Tibial artery (tissue), 4 donors: ENCODE measurements at places on chromosomes 7 and 10.

- H3K4me3 ChIP-seq, result no peak overlapping the region
- no peak overlapping the region for H3K27ac ChIP-seq
- no peaks in the 10 kb centered on the region for H3K4me1 ChIP-seq
- no peaks in the 10 kb centered on the region for H3K27me3 ChIP-seq
Observed at GRCh38 chr7:47852330-47853245, 95.7 kb downstream of the PKD1L1 start.

DNA sequence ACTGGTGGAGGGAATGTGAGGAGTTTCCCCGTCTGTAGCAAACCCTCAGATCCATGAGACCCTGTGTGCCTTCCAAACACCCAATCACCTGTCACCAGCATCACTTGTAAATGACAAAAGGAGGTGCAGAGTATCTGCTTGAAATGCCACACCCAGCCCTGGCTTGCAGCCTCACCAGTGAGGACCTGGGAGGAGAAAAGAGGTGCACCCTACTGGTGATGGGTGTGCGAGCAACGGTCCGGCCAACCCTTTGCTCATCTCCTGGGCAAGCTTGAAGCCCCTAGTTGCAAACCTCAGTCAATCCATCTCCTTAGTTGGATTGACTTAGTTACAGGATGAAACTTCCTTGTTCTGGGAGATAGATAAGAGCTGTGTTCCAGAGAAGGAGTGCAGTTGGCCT lies 62.4 kb upstream of the WAPL start:
- H3K27me3 ChIP-seq, result no peaks in the 10 kb centered on the region
- no peak for DNase-seq
- no peaks in the 10 kb centered on the region for H3K36me3 ChIP-seq

DNA sequence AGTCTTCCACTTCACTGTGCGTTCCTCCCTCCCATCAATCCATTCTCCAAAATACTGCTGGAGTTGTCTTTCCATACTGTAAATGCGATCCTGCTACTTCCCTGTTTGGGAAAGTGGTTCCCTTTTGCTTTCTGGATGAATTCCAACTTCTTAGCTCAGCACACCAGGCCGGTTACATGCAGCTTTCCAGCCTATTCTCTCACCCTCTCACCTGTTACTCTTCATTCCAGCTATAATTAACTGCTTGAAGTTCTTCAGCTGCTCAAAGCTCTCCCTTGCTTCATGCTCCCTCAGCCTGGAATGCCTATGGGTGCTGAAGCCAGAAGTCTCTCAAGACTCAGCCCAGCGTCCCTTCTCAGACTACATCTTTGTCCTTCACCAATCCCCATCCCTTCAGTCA lies 6.0 kb upstream of the ZNRF2 start:
- DNase-seq, result no peak
- H3K36me3 ChIP-seq, result no peaks in the 10 kb centered on the region
- no peaks in the 10 kb centered on the region for H3K27me3 ChIP-seq
- no peak overlapping the region for H3K27ac ChIP-seq

GRCh38 chr7:29340696-29341095 lies 146.1 kb downstream of the CHN2 start:
- no peak for DNase-seq
- no peaks in the 10 kb centered on the region for H3K4me1 ChIP-seq
- H3K27me3 ChIP-seq, result peaks cover 3% of the 10 kb centered on the region
- no peak overlapping the region for H3K4me3 ChIP-seq
- no peaks in the 10 kb centered on the region for H3K36me3 ChIP-seq

DNA sequence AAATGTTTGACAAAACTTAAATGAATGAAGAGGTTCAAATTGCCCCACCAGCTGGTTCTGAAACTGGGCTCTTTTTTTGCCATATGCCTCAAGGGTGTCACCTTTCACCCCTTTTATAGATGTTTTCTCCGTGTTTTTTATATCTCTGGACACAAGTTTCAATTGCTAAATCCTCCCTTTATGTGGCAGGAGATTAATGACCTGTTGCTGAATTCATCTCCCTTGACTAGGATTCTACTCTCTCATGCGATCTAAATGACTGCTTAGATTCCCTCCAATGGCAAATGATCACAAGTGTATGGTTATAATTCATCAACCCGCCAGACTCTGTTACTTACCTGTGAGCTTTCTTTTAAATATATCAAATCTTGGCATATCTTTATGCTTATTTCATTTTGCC lies 677.0 kb upstream of the POT1 start:
- no peaks in the 10 kb centered on the region for H3K4me1 ChIP-seq
- no peaks in the 10 kb centered on the region for H3K27me3 ChIP-seq
- no peak overlapping the region for H3K27ac ChIP-seq

DNA sequence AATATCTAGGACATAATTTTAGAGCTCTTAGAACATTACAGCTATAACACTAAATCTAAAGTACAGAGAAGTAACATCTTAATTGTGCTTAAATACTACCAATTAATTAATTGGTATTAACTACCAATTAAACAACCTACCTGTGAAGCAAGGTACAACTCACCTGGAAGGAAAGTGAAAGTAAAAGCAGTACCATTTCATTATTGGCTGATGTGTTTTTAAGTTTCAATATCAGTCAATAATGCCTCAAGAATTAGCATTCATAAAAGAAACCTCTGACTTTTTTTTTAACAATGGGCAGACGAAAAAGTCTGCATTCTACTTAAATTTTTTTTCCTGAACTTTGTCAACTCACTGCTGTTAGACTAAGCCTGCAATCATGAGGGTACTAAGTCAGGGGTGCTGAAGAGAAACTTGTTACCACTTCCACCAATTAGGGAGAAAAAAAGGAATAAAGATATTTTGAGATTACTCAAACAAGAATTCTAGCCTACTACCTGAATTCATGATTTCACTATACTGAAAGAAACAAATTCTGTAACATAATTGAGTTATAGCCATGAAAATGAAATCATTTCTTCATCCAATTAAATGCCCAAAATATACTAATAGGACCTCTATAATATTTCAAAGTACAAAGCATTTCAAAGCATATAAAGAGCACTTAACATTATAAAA lies 19.9 kb downstream of the UPF2 start:
- H3K4me1 ChIP-seq, result peaks cover 3% of the 10 kb centered on the region
- peaks cover 12% of the 10 kb centered on the region for H3K36me3 ChIP-seq
- H3K4me3 ChIP-seq, result no peak overlapping the region
- no peaks in the 10 kb centered on the region for H3K27me3 ChIP-seq
- DNase-seq, result no peak

GRCh38 chr7:38282081-38282480 lies 8.6 kb upstream of the TARP start:
- no peak overlapping the region for H3K27ac ChIP-seq
- no peaks in the 10 kb centered on the region for H3K4me1 ChIP-seq
- DNase-seq, result no peak
- H3K4me3 ChIP-seq, result no peak overlapping the region

DNA sequence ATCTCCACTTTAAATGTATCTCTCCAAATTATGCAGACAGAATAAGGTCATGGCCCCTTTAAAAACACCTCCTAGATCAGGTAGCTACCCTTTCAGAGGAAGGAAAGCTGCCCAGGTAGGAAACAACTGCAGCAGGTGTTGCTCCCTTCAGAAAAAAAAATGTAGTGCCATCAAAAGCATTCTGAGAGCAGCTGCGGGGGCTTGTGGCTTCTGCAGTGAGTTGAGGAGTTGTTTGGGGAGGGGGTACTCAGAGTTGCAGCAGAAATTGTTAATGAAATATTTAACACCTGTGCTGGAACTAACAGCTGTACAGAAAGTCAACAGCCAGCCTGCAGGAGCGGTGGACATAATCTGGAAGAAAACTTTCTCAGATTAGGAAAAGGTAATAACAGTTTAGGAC lies 24.0 kb downstream of the CDHR3 start:
- no peaks in the 10 kb centered on the region for H3K27me3 ChIP-seq
- no peak overlapping the region for H3K4me3 ChIP-seq
- DNase-seq, result no peak
- no peak overlapping the region for H3K27ac ChIP-seq
- no peaks in the 10 kb centered on the region for H3K4me1 ChIP-seq

DNA sequence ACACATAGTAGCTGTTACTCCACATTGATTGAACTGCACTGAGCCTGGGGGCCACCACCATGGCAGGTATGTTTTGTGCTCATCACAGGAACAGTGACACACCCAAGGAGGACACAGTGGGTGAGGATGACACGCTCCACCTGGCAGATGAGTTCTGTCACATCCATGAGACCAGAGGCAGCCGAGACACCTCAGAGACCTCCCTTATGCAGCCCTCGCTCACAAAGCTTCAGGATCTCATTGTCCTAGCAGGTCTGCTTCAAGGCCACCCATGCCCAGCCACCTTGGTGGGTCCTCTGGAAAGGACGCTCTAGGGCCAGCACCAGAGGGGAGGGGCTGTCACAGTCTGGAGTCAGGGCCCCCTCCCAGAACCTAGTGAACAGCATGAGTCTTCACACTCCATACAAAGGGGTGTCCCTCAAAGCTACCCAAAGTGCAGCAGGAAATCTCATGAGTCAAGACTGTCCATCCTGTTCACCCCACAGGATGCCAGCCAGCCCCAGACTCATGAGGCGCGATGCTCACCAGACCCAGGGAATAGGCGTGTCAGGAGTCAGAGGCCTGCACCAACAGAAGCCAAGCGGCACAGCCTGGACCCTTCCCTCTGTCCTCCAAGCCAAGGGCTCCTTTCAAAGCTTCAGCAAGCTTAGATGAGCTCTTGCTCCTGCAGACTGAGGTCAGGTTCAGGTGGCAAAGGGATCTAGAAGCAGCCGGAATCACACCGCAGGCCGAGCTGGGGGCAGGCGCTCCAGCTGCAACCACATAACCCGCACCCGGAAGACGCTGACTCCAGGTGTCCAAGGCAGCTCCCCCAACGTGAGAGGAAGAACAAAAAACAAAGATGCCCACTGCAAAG lies 9.6 kb downstream of the FAM53B start:
- no peaks in the 10 kb centered on the region for H3K27me3 ChIP-seq
- no peak overlapping the region for H3K4me3 ChIP-seq
- no peak for DNase-seq
- no peaks in the 10 kb centered on the region for H3K4me1 ChIP-seq

- no peak for DNase-seq
- H3K27ac ChIP-seq, result no peak overlapping the region
- H3K27me3 ChIP-seq, result no peaks in the 10 kb centered on the region
- no peaks in the 10 kb centered on the region for H3K4me1 ChIP-seq
- H3K36me3 ChIP-seq, result no peaks in the 10 kb centered on the region
- H3K4me3 ChIP-seq, result no peak overlapping the region
Observed at GRCh38 chr7:67550801-67551436, 554.3 kb downstream of the TYW1 start.

- DNase-seq, result no peak
- H3K4me3 ChIP-seq, result no peak overlapping the region
- no peaks in the 10 kb centered on the region for H3K4me1 ChIP-seq
- H3K27me3 ChIP-seq, result no peaks in the 10 kb centered on the region
- H3K36me3 ChIP-seq, result no peaks in the 10 kb centered on the region
- H3K27ac ChIP-seq, result no peak overlapping the region
Observed at GRCh38 chr7:88111140-88111743, 108.6 kb downstream of the SRI start.

DNA sequence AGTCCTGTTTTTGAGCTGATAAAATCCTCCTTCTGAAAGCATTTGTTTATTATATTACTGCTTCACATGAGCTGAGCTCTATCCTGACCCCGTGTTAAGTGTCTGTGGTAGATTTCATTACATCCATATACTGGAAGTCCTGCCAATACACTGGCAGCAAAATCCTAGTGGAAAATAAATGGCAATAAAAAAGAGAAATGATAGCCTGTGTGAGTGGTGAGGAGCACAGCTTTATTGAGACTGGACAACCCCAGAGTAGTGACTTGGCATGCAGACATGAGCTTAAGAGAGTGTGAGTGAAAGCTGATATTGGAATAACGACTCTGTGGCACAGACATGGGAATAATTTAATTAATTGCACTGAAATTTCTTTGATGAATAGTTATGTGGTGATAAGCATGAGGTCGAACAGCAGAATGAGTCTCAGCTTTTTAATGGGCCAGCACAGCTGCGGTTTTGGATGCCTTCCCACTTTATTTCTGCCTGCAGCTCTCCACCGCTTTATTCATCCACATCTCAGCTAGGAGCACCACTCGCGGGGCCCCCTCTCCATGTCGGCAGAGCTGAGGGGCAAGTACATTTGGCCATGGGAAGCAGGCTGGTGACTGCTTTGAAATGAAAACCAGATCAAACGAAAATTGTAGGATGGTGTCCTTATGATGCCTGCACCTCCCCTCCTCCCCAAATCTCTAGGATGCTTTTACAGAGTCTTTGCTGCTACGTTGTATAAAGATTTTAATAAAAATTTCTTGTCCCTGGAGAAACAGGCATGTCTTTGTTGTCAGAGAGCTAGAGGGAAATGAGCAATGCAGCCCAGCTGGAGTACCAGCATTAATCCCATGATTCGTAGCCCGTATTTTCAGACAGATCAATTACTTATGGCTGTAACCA lies 494.3 kb downstream of the AUTS2 start:
- no peak overlapping the region for H3K4me3 ChIP-seq
- no peaks in the 10 kb centered on the region for H3K27me3 ChIP-seq
- H3K4me1 ChIP-seq, result no peaks in the 10 kb centered on the region
- H3K27ac ChIP-seq, result no peak overlapping the region
- DNase-seq, result no peak
- no peaks in the 10 kb centered on the region for H3K36me3 ChIP-seq

- H3K4me3 ChIP-seq, result no peak overlapping the region
- no peaks in the 10 kb centered on the region for H3K4me1 ChIP-seq
- H3K27me3 ChIP-seq, result no peaks in the 10 kb centered on the region
- peak; percentile 46 for DNase-seq
- no peak overlapping the region for H3K27ac ChIP-seq
Observed at GRCh38 chr7:65962033-65962432, 20.0 kb downstream of the GUSB start.

- H3K4me3 ChIP-seq, result peak overlapping the region; percentile 27
- peaks cover 55% of the 10 kb centered on the region for H3K4me1 ChIP-seq
- no peak overlapping the region for H3K27ac ChIP-seq
- H3K36me3 ChIP-seq, result no peaks in the 10 kb centered on the region
- H3K27me3 ChIP-seq, result peaks cover 94% of the 10 kb centered on the region
- DNase-seq, result peak; percentile 69
Observed at GRCh38 chr10:129971381-129972144, 7.5 kb upstream of the EBF3 start.

- no peaks in the 10 kb centered on the region for H3K27me3 ChIP-seq
- H3K36me3 ChIP-seq, result no peaks in the 10 kb centered on the region
- no peak for DNase-seq
- no peaks in the 10 kb centered on the region for H3K4me1 ChIP-seq
- no peak overlapping the region for H3K4me3 ChIP-seq
Observed at GRCh38 chr10:91127341-91128082, 93.0 kb upstream of the PCGF5 start.

DNA sequence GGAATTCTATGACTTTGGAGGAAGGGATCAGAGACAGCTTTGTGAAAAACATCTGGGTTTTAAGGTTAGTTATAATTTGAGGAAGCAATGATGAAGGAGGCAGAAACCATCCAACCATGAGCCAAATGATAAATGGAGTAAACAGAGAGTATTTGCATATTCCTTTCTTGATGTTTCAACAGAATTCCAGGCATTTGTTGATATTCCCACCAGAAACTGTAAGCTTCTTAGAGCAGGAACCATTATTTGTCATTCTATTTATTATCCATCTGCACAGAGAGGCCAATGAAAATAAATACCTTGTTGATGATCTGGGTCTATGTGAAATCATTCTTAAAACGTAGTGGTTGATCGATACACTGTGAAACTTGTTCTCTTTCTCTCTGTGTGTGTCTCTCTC lies 715.3 kb downstream of the INHBA start:
- H3K4me1 ChIP-seq, result no peaks in the 10 kb centered on the region
- no peak overlapping the region for H3K4me3 ChIP-seq
- no peak for DNase-seq
- H3K27me3 ChIP-seq, result no peaks in the 10 kb centered on the region
- no peak overlapping the region for H3K27ac ChIP-seq
